Tracheal epithelial cell (primary cell): ENCODE measurements at places on chromosomes 12 and 14. TPM values are rescaled to one million over a fixed set of nuclear protein-coding genes. Genes with fewer than 3 reads are reported as not detected.

SCNN1A gene
- 22.2 and 110 TPM in 2 replicates for total RNA-seq

PLXNC1 gene
- total RNA-seq: under 0.01 and 0.48 TPM in 2 replicates

CCND2 gene
- total RNA-seq: 158 and 234 TPM in 2 replicates

MARS1 gene
- total RNA-seq: 191 and 216 TPM in 2 replicates

CBLN3 gene
- 0.64 and 0.96 TPM in 2 replicates for total RNA-seq

ASCL1 gene
- total RNA-seq: not detected in 2 replicates

ZNF385A gene
- total RNA-seq: 21.3 and 23.4 TPM in 2 replicates

KRT71 gene
- total RNA-seq: not detected in 2 replicates

EFCAB11 gene
- 1.3 and 2.4 TPM in 2 replicates for total RNA-seq

TUNAR gene
- total RNA-seq: 0.24 TPM in 1 of 2 replicates, not detected in the other

RNASE7 gene
- total RNA-seq: 13.6 and 36.1 TPM in 2 replicates

TMEM132C gene
- total RNA-seq: not detected in 2 replicates

CCDC38 gene
- total RNA-seq: not detected in 2 replicates

GLIPR1L2 gene
- total RNA-seq: 0.48 and 0.85 TPM in 2 replicates

RNASE9 gene
- under 0.01 TPM in 1 of 2 replicates, not detected in the other for total RNA-seq

EML5 gene
- total RNA-seq: 0.96 TPM in 1 of 2 replicates, not detected in the other

ZDHHC22 gene
- total RNA-seq: not detected in 2 replicates

CAPS2 gene
- 0.96 and 1.3 TPM in 2 replicates for total RNA-seq

ADAMTS20 gene
- not detected in 2 replicates for total RNA-seq

C12orf60 gene
- total RNA-seq: 2.6 and 2.7 TPM in 2 replicates

SYNDIG1L gene
- total RNA-seq: under 0.01 TPM in 1 of 2 replicates, not detected in the other

SNRPF gene
- 7.9 and 9.6 TPM in 2 replicates for total RNA-seq

GPR68 gene
- total RNA-seq: 0.85 and 6.7 TPM in 2 replicates

ANKRD9 gene
- total RNA-seq: 49.9 and 73.3 TPM in 2 replicates

CLEC2A gene
- not detected in 2 replicates for total RNA-seq

MED13L gene
- total RNA-seq: 38.2 and 74.5 TPM in 2 replicates

VASH1 gene
- 1.2 TPM in 1 of 2 replicates, not detected in the other for total RNA-seq

KRT8 gene
- 140 and 289 TPM in 2 replicates for total RNA-seq

KCNH3 gene
- total RNA-seq: 0.24 TPM in 1 of 2 replicates, not detected in the other

LYZ gene
- total RNA-seq: not detected in 2 replicates
